ENCODE measurements at places on chromosomes 5 and 9.

DNA sequence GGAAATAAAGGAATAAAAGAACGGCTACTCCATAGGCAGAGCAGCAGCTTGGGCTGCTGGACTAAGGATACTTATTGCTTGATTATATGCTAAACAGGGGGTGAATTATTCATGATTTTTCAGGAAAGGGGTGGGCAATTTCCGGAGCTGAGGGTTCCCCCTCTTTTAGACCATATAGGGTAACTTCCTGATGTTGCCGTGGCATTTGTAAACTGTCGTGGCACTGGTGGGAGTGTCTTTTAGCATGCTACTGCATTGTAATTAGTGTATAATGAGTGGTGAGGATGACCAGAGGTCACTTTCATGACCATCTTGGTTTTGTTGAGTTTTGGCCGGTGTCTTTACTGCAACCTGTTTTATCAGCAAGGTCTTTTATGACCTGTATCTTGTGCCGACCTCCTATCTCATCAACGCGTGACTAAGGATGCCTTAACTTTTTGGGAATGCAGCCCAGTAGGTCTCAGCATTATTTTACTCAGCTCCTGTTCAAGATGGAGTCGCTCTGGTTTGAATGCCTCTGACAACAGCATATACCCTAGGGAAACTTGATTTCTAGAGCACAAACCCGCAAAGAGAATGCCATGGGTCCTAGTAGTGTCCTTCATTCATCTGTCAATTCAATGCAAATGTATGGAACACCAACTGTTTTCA is 47.8 kb upstream of the PWWP2A start:
- no peak for DNase-seq

DNA sequence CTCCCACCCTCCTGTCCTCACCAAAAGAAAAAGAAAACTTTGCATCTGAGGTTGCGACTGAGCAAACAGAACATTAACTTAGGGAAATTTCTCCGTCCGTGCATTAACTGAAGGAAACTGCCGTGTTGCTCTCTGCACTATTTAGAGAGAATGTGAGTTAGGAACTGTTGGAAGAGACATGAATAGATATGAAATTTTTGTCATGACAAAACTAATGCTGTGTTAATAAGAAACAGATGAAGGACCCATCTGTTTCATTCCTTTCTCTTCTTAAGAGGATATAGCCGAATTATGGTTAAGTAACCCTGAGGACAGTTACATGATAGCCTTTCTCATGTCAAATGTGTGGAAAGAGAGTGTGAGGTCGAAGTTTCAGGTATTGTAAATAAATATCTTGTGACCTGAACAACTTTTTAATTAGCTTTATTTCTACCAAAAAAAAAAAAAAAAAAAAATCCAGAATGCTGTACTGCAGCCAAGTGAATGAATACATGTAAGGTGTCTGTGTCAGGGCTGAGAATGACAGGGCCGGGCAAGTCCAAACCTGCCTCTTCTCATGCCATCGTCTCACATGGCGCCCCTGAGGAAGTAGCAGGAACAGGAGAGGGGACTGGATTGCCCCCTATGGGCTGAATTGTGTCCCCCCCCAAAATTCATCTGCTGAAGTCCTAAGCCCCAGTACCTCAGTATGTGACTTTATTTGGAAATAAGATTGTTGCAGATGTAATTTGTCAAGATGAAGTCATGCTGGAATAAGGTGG is 35.6 kb upstream of the ANKRD33B start:
- peak; percentile 87 for DNase-seq

DNA sequence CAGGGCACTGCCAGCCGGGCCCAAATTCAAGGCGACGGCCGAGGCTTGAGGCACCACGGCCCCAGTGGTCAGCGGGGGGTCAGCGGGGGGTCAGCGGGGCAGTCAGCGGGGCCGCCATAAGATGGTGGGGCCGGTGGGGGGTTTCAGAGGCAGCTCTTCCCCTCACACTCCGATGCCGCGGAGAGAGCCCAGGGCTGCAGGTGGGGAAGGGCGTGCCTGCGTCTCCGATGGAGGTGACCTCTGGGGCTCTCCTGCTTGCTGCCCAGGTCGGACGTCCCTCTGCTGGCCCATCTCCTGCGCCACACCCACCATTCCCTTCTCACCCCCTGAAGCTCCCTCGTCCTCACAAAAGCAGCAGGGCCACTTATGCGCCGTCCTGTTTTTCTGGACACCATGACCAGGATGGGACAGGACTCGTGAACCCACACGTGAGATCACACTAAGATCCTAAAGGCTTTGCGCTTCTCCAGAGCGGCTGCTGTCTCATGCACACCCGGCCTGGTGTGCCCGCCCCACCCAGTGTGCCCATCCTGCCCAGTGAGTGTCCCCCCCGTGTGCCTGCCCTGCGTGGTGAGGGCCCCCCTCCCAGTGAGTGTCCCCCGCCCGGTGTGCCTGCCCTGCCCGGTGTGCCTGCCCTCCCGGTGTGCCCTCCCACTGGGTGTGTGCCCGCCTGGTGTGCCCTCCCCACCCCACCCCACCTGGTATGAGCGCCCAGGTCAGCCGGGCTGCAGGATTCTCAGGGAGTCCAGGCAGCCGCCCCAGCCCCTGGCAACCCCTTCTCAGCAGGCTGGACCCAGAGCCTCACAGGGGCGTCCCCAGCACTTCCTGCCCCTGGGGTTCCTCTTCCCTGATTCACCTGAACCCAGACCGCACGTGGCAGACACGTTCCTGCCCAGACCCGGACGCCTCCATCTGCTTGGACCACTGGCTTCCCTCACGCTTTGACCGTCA is 48.7 kb upstream of the NKD2 start:
- DNase-seq: no peak

GRCh38 chr5:38404667-38405276 is 146.4 kb downstream of the EGFLAM start:
- DNase-seq: no peak

GRCh38 chr5:86532429-86532828 is 85.3 kb upstream of the COX7C start:
- no peak for DNase-seq

- no peak for DNase-seq
These were observed 14.9 kb downstream of the IRX4 start for GRCh38 chr5:1867815-1868143.

GRCh38 chr9:19387317-19387716 is 7.3 kb upstream of the RPS6 start:
- peak; percentile 57 for DNase-seq

DNA sequence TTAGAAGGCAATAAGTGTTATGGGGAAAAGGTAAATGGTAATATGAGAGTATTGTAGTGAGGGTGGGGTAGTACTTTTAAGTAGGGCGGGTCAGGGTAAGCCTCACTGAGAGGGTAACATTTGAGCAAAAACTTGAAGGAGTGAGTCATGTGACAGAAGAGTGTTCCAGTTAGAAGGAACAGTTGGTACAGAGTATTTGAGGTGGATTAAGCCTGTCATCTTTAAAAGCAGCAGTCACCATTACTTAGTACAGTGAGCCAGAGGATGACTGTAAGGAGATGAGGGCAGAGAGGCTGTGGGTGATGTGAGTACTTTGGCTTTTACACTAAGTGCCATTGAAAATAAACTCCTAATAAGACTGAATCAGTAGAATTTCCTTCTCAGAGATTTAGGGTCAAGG is 54.8 kb downstream of the UBAP1 start:
- peak; percentile 21 for DNase-seq

- no peak for DNase-seq
These were observed 427.1 kb downstream of the PRELID2 start for GRCh38 chr5:145408048-145408341.

GRCh38 chr9:86413971-86414880 is 60.0 kb upstream of the TUT7 start:
- DNase-seq: peak; percentile 71

DNA sequence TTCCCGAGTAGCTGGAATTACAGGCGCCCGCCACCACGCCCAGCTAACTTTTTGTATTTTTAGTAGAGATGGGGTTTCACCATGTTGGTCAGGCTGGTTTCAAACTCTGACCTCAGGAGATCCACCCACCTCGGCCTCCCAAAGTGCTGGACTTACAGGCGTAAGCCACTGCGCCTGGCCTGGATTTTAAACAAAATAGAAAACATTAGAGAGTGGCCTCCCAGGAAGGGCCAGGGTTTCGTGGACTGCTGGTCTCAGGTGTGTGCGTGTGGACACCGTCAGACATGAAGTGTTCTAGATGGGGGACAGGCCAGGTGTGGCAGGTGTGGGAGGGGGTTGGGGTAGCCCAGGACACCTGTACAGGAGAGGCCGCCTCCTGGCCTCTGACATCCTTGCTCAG is 7.0 kb upstream of the GBGT1 start:
- DNase-seq: no peak

- DNase-seq: peak; percentile 98
These were observed 9.6 kb downstream of the NDST1 start for GRCh38 chr5:150517272-150518152.

GRCh38 chr9:128611600-128612394 is 44.9 kb downstream of the DYNC2I2 start:
- no peak for DNase-seq

DNA sequence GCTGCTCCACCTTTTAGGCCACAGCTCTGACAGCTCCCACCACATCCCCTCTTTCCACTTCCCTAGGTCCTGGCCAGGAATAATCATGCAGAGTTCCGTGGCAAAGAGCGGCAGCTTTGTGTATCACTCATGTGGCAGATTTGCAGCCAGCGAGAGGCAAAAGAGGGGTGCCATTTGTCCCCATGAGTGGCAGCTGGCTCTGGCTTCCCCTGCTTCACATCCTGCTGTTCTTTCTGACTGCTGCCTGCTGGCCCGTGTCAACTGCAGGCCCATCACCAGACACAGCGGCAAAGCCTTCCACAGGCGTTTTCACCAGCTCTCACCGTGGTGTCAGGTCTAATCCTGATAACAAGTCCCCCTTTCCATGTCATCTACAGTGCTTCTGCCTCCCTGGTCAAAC is 430.6 kb upstream of the DAP start:
- no peak for DNase-seq

GRCh38 chr5:93580063-93580926 is 724 bp downstream of the NR2F1-AS1 start:
- peak; percentile 49 for DNase-seq

- DNase-seq: no peak
These were observed 33.8 kb downstream of the ZNF131 start for GRCh38 chr5:43154469-43154868.

- DNase-seq: no peak
These were observed 47.8 kb downstream of the RETREG1 start for GRCh38 chr5:16568875-16569580.

GRCh38 chr5:107301999-107302398 is 368.7 kb downstream of the EFNA5 start:
- no peak for DNase-seq

DNA sequence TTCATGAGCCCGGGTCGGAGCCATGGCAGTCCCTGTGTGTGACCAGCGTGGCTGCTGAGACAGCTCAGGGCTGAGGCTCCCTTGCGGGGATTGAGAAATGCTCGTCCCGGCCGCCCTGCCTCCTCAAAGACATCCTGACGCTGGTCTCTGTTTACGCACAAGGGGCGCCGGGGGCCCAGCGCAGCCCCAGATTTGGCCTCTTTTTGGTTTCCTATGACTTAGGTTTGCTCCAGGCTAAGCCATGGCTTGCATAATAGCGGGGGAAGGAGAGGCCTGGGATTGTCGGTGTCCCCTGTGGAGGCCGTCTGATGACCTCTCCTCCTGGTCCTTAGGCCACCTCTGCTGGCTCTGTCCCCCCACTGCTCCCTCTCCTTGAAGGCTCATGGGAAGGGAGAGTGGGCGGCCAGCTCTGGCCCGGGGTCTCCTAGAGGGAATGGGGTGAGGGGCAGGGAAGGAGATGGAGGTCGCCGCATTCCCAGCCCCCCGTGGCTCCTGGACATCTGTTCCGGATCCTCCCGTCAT is 3.5 kb downstream of the LAMC3 start:
- no peak for DNase-seq

- DNase-seq: peak; percentile 14
These were observed 41.2 kb upstream of the ZNF300 start for GRCh38 chr5:150945947-150946346.

- no peak for DNase-seq
These were observed 10.7 kb downstream of the TNFAIP8 start for GRCh38 chr5:119366540-119366881.

- peak; percentile 68 for DNase-seq
These were observed 2.8 kb downstream of the NPR3 start for GRCh38 chr5:32713770-32714381.

- DNase-seq: peak; percentile 69
These were observed 963 bp upstream of the CAST start for GRCh38 chr5:96660971-96661854.

GRCh38 chr9:129136446-129137035 is 25.3 kb downstream of the PTPA start:
- no peak for DNase-seq

DNA sequence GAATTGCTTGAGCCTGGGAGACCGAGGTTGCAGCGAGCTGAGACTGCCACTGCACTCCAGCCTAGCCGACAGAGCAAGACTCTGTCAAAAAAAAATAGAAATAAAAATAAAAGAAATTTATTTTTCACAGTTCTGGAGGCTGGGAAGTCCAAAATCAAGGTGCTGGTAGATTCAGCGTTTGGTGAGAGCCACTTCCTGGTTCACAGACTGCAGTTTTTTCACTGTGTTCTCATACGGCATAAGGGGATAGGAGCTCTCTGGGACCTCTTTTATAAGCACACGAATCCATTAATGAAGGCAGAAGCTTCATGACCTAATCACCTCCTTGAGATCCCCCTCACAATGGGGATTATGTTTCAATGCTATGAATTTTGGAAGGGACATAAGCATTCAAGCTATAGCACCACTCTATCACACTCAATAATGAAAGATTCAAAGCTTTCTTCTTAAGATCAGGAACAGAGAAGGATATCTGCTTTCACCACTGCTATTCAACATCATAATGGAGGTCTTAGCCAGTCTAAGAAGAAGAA is 5.3 kb downstream of the PJA2 start:
- no peak for DNase-seq

DNA sequence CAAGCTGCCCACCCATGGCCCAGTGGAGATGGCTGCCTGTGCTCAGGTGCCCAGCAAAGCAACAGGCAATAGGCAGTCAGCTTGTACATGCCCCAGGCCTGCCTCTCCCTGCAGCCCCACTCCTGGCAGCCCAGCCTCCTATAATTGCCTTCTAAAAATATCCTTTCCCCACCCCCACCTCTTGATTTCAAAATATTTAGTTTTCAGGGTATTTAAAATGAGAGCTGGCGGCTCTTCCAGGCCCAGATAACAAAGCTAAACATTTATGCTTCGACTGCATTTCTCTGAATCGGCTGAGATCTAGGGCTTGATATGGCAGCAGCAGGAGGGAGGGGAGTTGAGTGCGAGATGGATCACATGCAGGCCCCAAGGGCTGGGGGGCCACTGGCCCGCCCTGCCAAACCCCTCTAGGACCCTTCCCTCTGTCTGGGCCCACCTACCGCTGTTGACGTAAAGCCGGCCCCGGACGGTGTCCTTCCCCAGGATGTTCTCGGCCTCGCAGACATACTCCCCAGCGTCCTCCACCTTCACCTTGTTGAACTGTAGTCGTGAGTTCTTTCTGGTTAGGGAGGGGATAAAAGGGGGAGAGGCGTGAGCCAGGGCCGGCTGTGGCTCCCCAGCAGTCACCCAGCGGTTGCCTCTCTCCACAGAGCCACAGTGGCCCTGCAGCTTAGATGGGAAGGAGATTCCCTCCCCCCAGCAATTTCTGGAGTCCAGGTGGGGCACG is 85.0 kb downstream of the PSD2 start:
- no peak for DNase-seq

GRCh38 chr5:175285261-175285660 is 158.7 kb downstream of the DRD1 start:
- DNase-seq: peak; percentile 65

Measured in fibroblast of the aortic adventitia (primary cell).